ENCODE measurements at places on chromosomes 5 and 9. TPM values are rescaled to one million over a fixed set of nuclear protein-coding genes. Genes with fewer than 3 reads are reported as not detected.

The SLC6A7 gene
- not detected for total RNA-seq

The SPDL1 gene
- total RNA-seq, result 5.1 TPM

The SKIC3 gene
- 78.1 TPM for total RNA-seq

The LTC4S gene
- 0.39 TPM for total RNA-seq

The SLC38A9 gene
- total RNA-seq, result 36.2 TPM

DNA sequence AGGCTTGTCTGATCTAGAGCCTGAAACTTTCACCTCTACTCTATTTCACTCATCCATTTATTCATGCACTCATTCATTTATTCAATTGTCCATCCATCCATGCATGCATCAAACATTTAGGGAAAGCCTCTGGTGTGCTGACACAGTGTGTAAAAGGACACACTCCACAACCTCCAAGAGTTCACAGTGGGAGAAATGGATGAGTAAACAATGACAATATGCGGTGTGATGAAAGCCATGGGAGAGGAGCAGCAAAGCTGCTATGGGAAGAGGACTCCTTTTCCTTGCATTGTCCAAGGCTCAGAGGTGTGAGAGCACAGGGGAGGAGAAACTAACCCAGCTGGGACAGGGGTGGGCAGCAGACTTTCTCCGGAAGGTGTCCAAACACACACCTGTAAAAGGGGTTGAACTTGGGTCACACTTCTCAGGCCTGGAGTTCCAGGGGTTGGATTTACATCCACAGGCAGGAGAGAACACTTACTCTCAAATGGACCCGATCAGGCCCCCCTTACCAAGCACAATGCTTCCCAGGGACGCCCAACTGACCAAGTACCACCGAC is 21.2 kb upstream of the PFDN1 start:
- DNase-seq, result no peak

DNA sequence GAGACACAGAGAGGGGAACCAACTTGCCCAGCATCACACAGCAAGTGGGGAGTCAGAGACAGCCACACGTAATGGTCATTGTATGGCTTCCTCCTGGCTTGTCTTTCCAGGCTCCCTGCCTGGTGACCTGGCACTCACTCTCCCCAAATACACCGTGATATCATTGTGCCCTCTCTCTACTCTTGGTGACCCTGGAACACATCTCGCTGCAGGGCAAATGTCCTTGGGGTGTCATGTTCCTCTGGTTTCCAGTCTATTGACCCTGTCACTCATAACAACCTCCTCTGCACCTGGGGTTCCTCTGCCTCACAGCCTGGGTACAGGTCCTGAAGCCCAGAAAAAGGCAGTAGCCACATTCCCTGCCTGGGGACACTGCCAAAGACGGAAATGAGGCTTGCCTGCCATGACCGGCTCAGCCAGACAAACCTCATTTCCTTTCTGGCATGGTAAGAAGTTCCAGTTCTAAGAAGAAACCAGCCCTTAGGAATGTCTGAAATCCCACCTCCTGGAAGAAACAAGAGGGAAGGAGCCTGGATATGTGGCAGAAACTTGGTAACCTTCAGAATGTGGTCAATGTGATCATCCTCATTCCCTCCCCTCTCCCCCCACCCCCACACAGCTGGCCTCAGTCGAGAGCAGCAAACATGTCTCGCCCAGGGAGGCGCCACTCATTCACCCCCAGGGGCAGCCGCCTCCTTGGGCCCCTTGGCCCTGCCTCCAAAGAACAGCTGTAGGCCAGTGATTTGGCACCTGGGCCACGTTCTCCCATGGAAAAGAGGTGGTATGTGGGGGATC is 30.6 kb upstream of the SMU1 start:
- DNase-seq, result peak; percentile 50

DNA sequence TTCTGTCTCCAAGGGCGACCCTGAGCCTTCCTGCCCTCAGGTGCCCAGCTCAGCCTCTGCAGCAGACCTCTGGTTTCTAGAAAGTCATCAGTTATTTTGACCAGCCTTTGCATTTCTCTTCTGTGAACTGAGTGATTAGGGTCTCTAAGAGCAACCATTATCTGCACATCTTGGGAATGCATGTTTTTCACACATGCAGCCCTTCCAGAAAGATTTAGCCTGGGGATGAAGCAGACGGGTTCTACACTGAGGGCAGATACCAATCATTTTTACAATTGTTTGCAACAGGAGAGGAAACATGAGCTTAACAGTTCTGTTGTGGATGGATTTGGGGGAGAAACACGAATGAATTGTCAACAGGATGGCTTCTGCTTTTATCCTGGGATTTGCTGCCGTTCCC is 90.1 kb upstream of the PITX1 start:
- no peak for DNase-seq

GRCh38 chr5:53170746-53171349 is 61.3 kb upstream of the MOCS2 start:
- peak; percentile 54 for DNase-seq

DNA sequence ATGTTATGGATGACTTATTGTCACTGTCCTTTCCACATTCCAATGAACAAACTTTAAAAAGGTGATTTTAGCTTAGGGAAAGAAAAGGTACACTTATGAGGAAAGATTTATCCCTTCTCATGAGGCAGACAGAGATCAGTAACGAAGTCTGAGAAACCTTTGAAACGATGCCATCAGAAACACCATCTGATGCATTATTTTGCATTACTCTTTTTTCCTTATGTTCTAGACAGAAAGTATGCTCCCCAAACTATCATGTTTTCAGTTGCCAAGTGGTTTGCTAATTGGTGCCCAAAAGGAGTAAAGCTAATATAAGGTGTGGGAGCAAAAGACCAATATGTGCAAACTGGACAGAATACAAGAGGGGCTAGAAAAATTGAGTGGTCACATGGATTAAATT is 397.7 kb upstream of the RIOK2 start:
- no peak for DNase-seq

DNA sequence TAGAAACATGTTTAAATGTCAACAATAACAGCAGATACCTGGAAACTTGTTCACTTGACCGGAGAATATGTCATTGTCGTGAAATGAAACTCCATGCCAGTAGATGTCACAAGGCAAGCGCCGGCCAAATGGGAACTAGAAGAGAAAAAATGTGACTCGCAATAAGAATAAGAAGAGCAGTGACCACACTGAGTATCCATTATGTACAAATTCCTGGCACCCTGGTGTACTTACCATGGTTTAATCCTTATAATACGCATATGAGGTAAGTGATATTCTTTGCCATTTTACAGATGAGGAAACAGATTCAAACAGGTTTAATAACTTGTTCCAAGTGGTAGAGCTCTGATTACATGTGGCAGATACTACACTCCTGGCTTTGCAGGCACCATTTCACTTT is 53.9 kb downstream of the TTLL11 start:
- no peak for DNase-seq

GRCh38 chr5:168364750-168365550 is 73.5 kb downstream of the WWC1 start:
- no peak for DNase-seq

- no peak for DNase-seq
Observed at GRCh38 chr5:179238628-179238970, 106.7 kb downstream of the ADAMTS2 start.

GRCh38 chr9:135073081-135073740 is 14.3 kb upstream of the OLFM1 start:
- no peak for DNase-seq

All from dermis microvascular lymphatic vessel endothelial cell (primary cell).